ENCODE measurements at places on chromosomes 2 and 18. TPM values are rescaled to one million over a fixed set of nuclear protein-coding genes. Genes with fewer than 3 reads are reported as not detected.

- DNase-seq: no peak
Measured at GRCh38 chr2:73386342-73386868, 769 bp downstream of the ALMS1 start.

IL18RAP gene
- polyA plus RNA-seq: not detected

MARCHF4 gene
- polyA plus RNA-seq: 10.0 TPM

DNA sequence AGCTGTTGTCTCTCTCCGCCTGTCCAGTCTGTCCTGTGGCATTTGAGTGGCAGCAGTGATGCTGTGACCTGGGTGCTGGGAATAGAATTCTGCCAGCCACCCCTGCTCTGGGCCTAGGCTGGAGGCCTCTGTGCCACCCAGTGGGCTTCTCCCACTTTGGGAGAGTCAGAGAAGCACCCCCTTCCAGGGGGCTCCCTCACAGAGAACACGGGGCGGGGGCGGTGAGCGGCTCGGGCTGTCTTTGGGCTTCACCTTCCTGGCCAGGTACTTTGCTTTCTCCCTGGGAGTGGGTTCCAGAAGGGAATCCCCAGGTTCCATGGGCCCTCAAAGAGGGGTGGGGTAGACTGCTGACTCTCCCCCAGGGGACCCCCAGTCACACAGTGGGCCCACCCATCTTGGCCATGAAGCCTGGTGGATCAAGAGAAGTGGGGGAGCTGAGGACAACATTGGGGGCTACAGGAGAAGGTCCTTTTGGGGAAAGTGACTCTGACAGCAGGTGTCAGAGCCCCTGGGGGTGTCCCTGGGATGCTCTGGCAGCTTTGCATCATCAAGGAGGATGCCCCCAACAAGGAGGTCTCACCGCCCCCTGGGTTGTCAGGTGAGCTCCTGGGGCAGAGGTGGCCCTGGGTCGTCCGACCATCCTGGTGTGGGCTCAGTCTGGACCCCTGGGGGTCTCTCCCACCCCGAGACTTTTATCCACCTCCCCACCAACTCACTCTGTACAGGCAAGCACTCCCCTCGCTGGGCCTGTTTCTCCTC lies 18.8 kb upstream of the BOK start:
- DNase-seq: no peak

DNA sequence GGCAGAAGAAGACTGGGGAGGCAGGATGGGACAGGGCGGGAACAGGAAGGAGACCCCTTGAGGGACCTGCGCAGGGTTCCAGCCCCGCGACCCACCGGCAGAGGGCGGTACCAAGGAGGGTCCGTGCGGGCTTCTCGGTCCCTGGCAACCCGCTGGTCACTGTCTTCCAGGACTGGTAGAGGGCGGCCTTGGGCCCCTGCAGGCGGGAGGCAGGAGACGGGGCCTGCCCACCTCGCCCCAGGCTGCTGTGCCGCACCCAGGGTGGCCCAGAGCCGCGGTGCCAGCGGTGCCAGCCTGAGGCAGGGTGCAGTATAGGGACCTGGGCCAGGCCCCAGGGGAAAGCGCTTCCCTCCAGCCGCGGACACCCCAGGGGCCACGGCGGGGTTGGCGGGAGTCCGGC lies 34.5 kb downstream of the NEURL3 start:
- DNase-seq: no peak

NGEF gene
- 0.11 TPM for polyA plus RNA-seq

DNA sequence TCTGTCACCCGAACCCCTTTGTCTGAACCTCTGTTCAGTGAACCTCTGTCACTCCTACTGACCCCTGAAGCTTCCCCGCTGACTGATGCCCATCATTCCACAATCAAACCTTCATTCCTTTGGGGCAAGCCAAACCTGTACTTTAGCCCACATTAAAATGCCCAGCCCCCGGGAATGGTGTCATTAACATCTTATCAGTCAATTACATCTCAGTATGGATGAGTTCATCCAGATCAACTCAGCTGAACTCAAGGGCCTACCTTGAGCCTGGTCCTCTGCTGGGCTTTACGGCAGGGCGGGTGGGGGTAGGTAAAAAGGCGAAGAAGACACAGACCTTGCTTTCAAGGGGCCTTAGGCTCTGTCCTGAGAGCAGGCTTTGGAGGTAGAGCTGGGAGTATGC lies 154.4 kb upstream of the SMAD2 start:
- no peak for DNase-seq

EHBP1 gene
- 43.8 TPM for polyA plus RNA-seq

All from BJ (cell line).